Activated naive CD4-positive, alpha-beta T cell treated with anti-CD3 and anti-CD28 coated beads, Interleukin-2, amount 50 U/mL, for 72 hours (primary cell): ENCODE measurements at places on chromosomes 12 and 14. TPM values are rescaled to one million over a fixed set of nuclear protein-coding genes. Genes with fewer than 3 reads are reported as not detected.

DNA sequence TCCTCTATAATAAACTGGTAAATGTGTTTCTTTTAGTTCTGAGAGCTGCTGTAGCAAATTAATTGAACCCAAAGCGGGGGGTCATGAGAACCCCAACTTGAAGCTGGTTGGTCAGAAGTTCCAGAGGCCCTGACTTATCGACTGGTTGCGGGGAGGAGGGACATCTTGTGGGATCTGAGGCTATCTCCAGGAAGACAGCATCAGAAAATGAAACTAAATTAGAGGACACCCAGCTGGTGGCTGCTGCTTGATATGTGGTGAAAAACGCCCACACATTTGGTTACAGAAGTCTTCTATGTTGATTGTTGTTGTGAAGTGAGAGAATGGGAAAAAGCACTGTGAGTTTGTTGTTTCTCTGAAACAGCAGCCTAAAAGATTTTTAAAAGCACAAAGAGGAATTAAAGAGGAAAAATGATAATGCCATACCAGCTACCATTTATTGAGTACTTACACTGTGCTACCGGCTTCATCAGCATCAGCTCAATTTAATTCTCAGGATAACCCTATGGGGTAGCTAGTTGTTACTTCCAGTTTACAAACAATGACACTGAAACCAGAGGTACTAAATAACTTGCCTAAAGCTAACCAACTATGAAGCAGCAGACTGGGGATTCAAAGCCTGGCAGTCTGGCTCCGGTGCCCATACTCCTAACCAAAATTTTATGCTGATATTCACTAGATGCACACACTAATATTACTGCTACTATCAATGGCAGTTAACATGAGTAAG is 24.3 kb downstream of the DDX24 start:
- DNase-seq, result no peak

ADAM20 gene
- 2.4 TPM for total RNA-seq

GLT1D1 gene
- total RNA-seq, result 0.60 TPM

ANKRD52 gene
- 26.4 TPM for total RNA-seq

DNA sequence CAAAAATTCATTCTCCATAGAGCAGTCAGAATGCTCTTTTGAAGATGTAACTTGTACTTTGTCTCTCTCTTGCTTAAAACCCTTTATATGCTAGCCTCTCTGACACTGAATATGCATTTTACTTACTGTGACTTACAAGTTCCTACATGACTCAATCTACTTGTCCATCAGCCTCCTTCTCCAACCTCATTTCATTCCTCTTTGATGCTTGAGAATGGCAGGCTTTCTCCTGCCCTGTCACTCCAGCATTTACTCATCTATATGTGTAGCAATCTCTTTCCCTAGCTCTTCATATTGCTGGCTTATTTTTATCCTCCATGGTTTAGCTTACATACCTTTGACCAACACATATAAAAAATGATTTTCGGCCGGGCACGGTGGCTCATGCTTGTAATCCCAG is 561.9 kb downstream of the CCER1 start:
- DNase-seq, result no peak

- DNase-seq, result peak; percentile 28
Measured at GRCh38 chr12:7101694-7102131, 7.3 kb downstream of the C1RL start.
